ENCODE measurements at places on chromosomes 2 and 18. TPM values are rescaled to one million over a fixed set of nuclear protein-coding genes. Genes with fewer than 3 reads are reported as not detected.

- peaks cover 47% of the 10 kb centered on the region for H3K4me1 ChIP-seq
- no peak overlapping the region for H3K27ac ChIP-seq
- no peak overlapping the region for H3K4me3 ChIP-seq
- H3K36me3 ChIP-seq: peaks cover 30% of the 10 kb centered on the region
- no peaks in the 10 kb centered on the region for H3K27me3 ChIP-seq
Observed at GRCh38 chr2:111157071-111157661, 36.5 kb downstream of the BCL2L11 start.

DLX1 gene
- total RNA-seq: 1.7 TPM

DNA sequence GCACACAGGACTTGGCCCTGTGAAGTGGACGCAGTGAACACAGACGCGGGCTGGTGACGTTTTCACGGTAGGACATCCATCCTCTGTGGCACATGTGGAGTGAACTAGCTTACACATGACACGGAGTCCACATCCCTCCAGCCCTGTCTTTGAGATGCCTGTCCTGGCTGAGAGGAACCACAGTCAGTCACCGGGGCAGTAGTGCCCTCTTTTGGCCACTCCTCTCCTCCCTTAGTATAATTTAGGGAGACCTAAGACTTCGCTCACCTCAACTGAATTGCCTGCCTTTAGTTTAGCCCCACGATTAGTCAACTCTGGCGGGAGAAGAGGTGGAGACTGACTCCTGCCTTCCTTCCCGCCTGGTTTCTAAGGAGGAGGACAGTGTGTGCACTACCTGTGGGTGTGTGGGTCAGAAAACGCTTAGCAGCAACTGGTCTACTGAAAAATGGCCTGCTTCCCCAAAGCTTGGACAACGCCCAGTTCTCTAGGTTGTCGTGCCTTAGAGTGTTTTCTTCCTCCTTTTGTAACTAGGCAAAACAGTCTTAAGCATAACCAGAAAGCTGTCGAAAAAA lies 70.6 kb downstream of the MBP start:
- DNase-seq: no peak
- H3K27ac ChIP-seq: peak overlapping the region; percentile 43
- no peak overlapping the region for H3K4me3 ChIP-seq
- peaks cover 28% of the 10 kb centered on the region for H3K36me3 ChIP-seq
- H3K4me1 ChIP-seq: peaks cover 6% of the 10 kb centered on the region

GRCh38 chr2:156005531-156005930 lies 327.0 kb downstream of the NR4A2 start:
- peaks cover 4% of the 10 kb centered on the region for H3K4me1 ChIP-seq
- no peak overlapping the region for H3K27ac ChIP-seq
- H3K4me3 ChIP-seq: no peak overlapping the region
- no peak for DNase-seq
- peaks cover 7% of the 10 kb centered on the region for H3K36me3 ChIP-seq
- H3K27me3 ChIP-seq: no peaks in the 10 kb centered on the region

PPP1R7 gene
- total RNA-seq: 46.5 TPM

DHRS9 gene
- not detected for total RNA-seq

ACVR1C gene
- total RNA-seq: 2.4 TPM

ALPI gene
- not detected for total RNA-seq

DNA sequence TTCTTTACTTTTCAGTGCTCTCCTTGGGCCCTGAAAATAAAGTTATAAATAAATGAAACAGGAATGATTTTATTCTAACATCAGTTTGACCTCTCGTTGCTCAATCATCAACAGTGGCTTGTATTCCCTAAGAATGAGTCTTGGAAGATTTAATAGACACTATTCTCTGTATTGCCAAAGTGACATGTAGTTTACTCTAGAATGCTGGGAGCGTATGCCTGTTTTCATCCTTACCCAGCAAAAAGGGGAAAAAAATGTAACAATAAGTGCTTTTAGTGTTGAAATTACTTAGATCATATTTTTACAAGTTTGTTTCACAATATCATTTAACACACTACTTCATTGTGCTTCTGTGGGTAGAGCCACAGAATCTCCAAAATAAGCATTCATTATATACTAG lies 240.6 kb upstream of the CWC22 start:
- H3K27ac ChIP-seq: no peak overlapping the region
- no peak overlapping the region for H3K4me3 ChIP-seq
- no peaks in the 10 kb centered on the region for H3K4me1 ChIP-seq
- peaks cover 3% of the 10 kb centered on the region for H3K27me3 ChIP-seq
- H3K36me3 ChIP-seq: no peaks in the 10 kb centered on the region
- DNase-seq: no peak

DNA sequence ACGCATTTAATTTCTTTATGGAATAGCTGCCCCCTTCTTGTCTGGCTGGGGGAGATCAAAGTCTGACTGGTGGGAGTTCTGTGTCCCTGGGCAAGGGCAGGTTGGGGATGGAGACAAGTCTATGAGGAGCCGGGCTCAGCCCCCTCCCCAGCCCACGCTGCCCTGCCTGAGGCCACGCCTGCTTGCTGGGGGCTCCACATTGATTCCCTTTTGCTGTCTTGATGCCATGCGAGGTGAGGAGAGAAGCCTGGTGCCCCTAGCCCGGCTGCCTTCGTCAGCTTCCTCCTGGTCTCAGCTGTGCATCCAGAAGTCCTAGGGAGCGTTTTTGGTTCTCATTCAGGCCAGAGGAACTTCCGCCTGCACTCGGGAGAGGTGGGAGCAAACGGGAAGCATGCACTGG lies 247.9 kb downstream of the NDUFA10 start:
- no peak overlapping the region for H3K27ac ChIP-seq
- H3K4me1 ChIP-seq: peaks cover 4% of the 10 kb centered on the region
- peaks cover 31% of the 10 kb centered on the region for H3K27me3 ChIP-seq
- DNase-seq: no peak
- H3K36me3 ChIP-seq: no peaks in the 10 kb centered on the region
- H3K4me3 ChIP-seq: no peak overlapping the region

DNA sequence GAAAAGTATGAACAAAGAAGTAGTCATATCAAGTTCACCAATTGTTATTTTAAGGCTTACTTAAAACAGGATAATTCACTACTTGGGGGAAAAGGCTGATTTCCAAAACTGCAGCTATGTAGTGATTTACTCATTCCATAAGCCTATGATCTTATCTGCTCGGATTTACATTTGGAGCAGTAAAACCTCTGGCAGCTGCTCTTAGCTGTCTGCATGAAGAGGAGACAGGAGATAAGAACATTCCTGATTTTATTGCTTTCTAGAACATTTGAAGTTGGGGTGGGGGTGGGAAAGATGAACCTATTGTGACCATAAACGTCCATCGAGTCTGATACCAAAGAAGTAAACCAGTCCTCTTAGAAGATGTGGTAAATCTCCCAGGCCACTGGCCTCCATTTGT lies 120.9 kb downstream of the MMADHC start:
- peaks cover 20% of the 10 kb centered on the region for H3K4me1 ChIP-seq
- H3K27ac ChIP-seq: no peak overlapping the region
- no peaks in the 10 kb centered on the region for H3K27me3 ChIP-seq
- peaks cover 35% of the 10 kb centered on the region for H3K36me3 ChIP-seq

REG1B gene
- total RNA-seq: not detected

GRCh38 chr2:193382583-193382982 lies 1187.8 kb upstream of the TMEFF2 start:
- H3K27ac ChIP-seq: no peak overlapping the region
- H3K27me3 ChIP-seq: no peaks in the 10 kb centered on the region
- no peaks in the 10 kb centered on the region for H3K4me1 ChIP-seq
- H3K36me3 ChIP-seq: no peaks in the 10 kb centered on the region
- H3K4me3 ChIP-seq: no peak overlapping the region

DNA sequence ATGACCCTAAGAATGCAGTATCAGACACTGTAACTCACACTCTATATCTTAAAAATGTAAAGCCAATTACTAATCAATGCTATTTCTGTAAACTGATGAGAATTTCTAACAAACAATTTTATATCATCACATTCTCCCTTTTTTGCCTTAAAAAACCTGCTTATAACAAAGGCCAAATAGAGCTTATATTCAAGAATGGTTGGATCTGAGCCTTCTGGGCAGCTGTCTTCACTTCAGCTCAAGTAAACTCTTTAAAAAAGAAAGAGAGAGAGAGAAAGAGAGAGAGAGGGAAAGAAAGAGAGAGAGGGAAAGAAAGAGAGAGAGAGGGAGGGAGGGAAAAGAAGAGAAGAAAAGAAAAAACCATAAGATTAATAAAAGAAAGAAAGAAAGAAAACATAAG lies 231.8 kb downstream of the KCNE4 start:
- H3K27me3 ChIP-seq: no peaks in the 10 kb centered on the region
- no peak overlapping the region for H3K27ac ChIP-seq
- H3K4me1 ChIP-seq: no peaks in the 10 kb centered on the region
- H3K36me3 ChIP-seq: no peaks in the 10 kb centered on the region

DNA sequence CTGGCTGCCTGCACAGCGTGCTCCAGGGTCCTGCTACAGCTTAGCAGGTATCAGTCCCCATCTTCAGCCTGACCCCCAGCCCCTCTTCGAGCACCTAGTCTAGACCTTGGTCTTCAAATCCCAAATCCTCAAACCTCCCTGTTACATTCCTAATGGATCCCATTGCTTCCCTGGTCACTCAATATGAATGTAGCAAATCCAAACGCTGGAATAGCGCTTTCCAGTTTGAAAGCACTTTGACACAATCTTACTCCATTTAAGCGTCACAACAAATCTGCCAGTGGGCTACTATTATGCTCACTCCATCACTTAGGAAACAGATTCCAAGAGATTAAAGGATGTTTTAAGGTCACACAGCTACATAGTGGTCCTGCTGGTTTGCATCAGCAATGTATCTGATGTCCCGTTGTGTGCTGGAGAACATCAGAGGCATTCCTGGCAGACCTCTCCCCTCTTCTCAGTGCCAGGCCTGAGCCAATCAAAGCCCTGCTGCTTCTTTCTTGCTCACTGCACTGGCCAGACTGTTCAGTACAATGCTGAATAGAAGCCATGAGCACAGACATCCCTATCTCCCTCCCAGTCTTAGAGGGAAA lies 11.1 kb upstream of the INO80C start:
- H3K36me3 ChIP-seq: no peaks in the 10 kb centered on the region
- H3K27me3 ChIP-seq: peaks cover 7% of the 10 kb centered on the region
- no peak overlapping the region for H3K27ac ChIP-seq

MAP2 gene
- total RNA-seq: 18.2 TPM

RAB6C gene
- not detected for total RNA-seq

PROKR1 gene
- total RNA-seq: 0.12 TPM

DNA sequence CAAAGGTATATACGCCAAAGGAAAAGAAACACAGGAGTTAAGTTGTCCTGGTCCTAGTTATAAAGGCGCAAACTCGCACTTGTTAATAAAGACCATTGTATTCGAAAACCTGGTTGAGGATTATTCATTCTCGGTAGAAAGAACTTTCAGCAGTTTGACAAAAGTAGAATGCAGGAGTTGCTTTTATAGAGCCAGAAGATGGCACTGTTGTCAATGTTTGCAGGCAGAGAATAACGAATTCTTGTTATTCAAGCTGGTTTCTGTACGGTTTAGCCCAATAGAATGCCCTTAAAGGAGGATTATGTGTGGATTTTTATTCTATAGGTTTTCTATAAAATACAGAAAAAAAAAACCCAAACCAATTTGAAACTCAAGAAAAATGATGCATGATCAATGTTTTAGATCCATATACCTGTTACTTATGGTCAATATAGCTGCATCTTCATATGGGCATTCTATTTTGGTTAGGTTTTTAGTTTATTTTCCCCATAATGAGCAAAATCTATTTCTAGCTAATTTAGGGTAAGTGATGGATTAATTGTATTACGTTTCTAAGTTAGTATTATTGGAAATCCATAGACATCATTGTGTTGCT lies 510.3 kb downstream of the PLCL1 start:
- H3K4me3 ChIP-seq: no peak overlapping the region
- H3K4me1 ChIP-seq: peaks cover 9% of the 10 kb centered on the region
- no peak overlapping the region for H3K27ac ChIP-seq
- DNase-seq: no peak

GRCh38 chr2:206296128-206296527 lies 21.7 kb downstream of the ZDBF2 start:
- no peaks in the 10 kb centered on the region for H3K27me3 ChIP-seq
- H3K4me1 ChIP-seq: no peaks in the 10 kb centered on the region
- no peak for DNase-seq
- peaks cover 45% of the 10 kb centered on the region for H3K36me3 ChIP-seq

GRCh38 chr2:26513261-26513660 lies 35.3 kb upstream of the OTOF start:
- no peak overlapping the region for H3K4me3 ChIP-seq
- H3K27me3 ChIP-seq: peaks cover 22% of the 10 kb centered on the region
- H3K27ac ChIP-seq: no peak overlapping the region
- no peaks in the 10 kb centered on the region for H3K4me1 ChIP-seq
- H3K36me3 ChIP-seq: no peaks in the 10 kb centered on the region

DNA sequence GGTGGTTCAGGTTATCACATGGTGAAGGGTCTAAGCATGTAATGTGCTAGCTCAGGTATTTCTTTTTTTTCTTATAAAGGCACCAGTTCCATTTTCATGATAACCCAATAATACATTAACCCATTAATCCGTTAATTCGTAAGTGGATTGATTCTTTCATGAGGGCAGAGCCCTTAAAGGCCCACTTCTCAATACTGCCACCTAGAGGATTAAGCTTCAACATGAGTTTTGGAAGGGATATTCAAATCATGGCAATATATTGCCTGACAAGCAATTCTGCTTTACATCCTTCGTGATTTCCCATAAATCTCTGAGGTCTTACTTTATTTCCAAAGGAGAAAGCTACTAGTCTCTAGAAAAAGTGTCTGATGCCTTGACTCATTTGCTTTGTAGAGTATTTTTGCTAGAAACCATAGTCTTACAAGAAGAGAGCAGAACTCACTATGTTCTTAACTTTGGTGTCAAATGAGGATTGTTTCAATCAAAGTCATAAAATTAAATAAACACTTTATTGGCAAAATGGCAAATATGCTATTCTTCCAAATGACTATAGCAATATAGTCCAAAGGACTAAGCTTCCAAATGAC lies 271.3 kb downstream of the KCNS3 start:
- no peaks in the 10 kb centered on the region for H3K36me3 ChIP-seq
- H3K4me1 ChIP-seq: no peaks in the 10 kb centered on the region
- H3K4me3 ChIP-seq: no peak overlapping the region
- peaks cover 2% of the 10 kb centered on the region for H3K27me3 ChIP-seq

ACTG2 gene
- 0.19 TPM for total RNA-seq

MAP3K19 gene
- not detected for total RNA-seq

FEV gene
- 15.6 TPM for total RNA-seq

TXNDC9 gene
- 28.9 TPM for total RNA-seq

IMPACT gene
- total RNA-seq: 28.1 TPM

- peak overlapping the region; percentile 10 for H3K27ac ChIP-seq
- peaks cover 2% of the 10 kb centered on the region for H3K36me3 ChIP-seq
- H3K27me3 ChIP-seq: no peaks in the 10 kb centered on the region
- DNase-seq: no peak
- H3K4me3 ChIP-seq: no peak overlapping the region
Observed at GRCh38 chr2:28316546-28317335, 75.9 kb upstream of the FOSL2 start.

LRRTM4 gene
- 3.3 TPM for total RNA-seq

DNA sequence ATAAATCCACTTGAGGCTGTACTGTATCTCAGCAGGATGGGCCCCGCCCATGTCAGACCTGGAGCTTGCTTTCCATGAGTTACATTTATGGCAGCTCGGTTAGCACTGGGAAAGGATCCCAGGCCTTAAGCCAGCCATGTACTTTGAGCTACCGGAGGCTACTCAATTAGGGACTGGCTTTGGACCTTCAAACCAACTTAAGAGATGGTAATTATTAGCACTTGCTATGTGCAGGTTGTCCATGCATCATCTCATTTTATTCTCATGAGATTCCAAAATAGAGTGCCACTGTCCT lies 64.4 kb downstream of the ACTR2 start:
- H3K4me1 ChIP-seq: peaks cover 5% of the 10 kb centered on the region
- H3K27ac ChIP-seq: no peak overlapping the region
- H3K27me3 ChIP-seq: peaks cover 4% of the 10 kb centered on the region
- DNase-seq: no peak

Measured in progenitor cell of endocrine pancreas (in vitro differentiated cells).